Stimulated activated CD4-positive, alpha-beta T cell treated with anti-CD3 and anti-CD28 coated beads, Interleukin-15, amount 100 ng/mL, for 1 hour (primary cell): ENCODE measurements at places on chromosomes 5 and 9.

GRCh38 chr5:2886531-2886930, 135.1 kb upstream of the IRX2 start:
- no peak for DNase-seq

DNA sequence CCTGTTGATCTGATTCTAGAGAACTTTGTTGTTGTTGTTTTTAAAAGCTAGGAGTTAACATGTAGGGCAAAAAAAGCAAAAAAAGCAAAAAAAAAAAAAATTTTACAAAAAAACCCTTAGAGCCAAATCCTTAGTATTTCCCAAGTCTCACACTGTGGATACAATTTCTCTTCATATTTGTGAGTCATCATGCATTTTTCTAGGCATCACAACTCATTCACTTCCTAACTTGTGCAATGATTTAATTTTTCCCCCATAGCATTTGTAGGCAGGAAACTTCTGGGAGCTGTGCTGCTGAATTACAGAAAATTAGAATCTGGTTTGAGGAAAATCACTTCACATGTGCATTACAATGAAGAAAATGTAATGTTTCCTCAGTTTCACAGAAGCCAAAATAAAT, 91.9 kb downstream of the MARCHF3 start:
- no peak for DNase-seq

- no peak for DNase-seq
These were observed 42.5 kb upstream of the GADD45G start for GRCh38 chr9:89562186-89562814.

GRCh38 chr5:53560506-53561191, at the start of gene NDUFS4:
Gene NDUFS4 (plus strand): TSS chr5:53560639. CDS start chr5:53560663, 24 bp downstream.
- DNase-seq, result peak; percentile 49

DNA sequence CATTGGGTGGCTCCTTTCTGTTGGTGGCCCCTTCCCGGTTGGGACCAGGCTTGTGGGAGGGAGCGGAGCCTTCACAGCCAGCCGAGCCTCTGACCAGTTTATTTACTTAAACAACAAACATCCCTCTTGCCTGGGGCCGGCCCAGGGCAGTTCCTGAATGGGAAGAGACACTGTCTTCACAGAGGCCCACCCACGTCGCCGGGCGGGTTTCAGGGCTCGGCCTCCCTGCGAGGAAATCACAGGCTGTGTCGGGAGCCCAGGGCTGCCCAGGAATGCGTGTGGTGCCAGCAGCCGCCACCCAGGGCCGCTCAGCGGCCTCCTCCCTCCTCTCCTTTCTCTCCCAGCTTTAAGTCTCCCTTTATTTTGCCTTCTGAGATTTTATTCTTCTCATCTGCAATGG, 132.5 kb downstream of the HSD17B3 start:
- no peak for DNase-seq

- no peak for DNase-seq
These were observed 113.0 kb downstream of the AUH start for GRCh38 chr9:91248707-91249106.

DNA sequence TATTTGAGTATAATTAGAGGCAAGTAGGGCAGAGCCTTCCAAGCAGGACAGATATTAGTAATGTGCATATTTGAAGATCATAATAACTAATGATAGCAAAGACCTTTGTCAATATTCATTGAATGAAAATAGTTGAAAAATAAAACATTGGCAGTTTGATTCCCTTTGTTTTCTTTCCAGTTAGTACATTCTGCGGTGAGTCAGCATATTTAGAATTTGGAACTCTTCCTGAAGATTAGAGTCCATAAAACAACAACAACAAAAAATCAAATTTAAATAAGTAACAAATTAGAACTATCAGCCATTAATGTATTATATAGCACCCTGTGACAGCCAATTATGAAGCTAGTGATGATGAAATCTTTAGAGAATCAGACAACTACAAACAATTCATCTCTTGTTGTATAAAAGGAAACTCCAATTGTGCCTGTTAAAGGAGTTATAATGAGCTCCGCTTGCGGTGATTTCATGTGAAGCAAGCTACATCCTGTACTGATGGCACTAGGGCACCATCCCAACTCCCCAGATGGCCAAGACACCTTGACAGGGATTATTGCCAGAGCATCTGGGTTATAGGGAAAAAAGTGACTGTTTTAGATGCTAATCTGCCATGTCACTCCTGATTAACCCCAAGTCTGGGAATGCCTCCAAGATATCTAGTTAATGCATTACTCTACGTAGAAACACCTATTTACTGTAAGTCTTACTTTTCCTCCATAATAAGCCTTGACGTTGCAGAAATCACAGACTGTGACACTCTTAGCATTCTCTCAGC, 6.8 kb downstream of the IFNA8 start:
- DNase-seq, result no peak

- no peak for DNase-seq
These were observed 2.6 kb upstream of the SLC28A3 start for GRCh38 chr9:84343111-84343521.

DNA sequence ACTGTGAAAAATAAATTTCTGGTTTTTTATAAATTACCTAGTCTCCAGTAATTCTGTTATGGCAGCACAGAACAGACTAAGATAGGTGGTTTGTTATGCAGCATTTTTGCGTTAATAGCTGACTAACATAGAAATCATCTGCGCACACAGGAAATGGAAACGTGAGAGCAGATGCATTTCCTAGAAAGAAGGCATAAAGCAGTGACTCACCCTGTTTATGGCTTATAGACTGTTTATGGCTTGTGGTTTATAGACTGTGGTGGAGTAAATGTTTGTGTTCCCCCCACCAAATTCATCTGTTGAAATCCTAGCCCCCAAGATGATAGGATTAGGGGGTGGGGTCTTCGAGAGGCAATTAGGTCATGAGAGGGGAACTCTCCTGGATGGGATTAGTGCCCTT, 18.3 kb upstream of the OSMR start:
- DNase-seq, result no peak

- DNase-seq, result peak; percentile 58
These were observed 29.9 kb downstream of the CD180 start for GRCh38 chr5:67166460-67167285.

GRCh38 chr9:86939321-86939720, 8.0 kb downstream of the GAS1 start:
- DNase-seq, result no peak

- no peak for DNase-seq
These were observed 551.5 kb upstream of the TLE4 start for GRCh38 chr9:79020276-79020675.

DNA sequence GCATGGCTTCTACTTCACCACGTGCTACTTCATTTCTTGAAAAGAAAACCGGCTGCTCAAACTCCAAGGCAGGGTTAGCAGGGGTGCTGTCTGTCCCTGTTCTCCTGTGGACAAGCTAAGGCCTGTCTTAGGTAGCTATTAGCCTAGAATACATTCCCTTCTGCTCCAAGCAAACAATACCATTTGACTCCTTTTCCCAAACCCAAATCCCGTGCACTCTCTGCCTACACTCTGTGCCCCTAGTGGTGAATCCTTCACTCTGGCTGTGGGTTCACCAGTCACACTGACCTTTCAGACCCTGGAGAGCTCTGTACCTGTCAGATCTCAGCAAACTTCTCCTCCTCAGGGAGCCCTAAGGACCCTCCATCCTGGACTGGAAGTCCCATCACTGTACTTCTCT, 211.6 kb downstream of the SLIT3 start:
- DNase-seq, result no peak

DNA sequence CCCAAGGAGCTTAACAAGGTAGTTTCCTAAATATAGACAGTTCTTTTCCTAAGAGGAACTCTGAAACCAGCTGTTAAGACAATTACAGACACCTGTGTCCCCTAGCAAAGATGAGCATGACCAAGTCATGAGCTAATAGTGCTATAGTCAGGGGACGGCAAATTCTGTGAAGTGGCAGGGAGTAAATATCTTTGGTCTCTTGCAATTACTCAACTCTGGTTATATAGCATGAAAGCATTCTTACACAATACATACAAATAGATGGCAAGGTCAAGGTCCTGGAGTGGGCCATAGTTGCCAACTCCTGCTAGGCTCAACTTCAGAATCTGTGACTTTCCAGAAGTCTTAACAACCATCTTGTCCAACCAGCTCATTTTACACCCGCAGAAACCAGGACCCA, 103.7 kb downstream of the RFK start:
- no peak for DNase-seq

DNA sequence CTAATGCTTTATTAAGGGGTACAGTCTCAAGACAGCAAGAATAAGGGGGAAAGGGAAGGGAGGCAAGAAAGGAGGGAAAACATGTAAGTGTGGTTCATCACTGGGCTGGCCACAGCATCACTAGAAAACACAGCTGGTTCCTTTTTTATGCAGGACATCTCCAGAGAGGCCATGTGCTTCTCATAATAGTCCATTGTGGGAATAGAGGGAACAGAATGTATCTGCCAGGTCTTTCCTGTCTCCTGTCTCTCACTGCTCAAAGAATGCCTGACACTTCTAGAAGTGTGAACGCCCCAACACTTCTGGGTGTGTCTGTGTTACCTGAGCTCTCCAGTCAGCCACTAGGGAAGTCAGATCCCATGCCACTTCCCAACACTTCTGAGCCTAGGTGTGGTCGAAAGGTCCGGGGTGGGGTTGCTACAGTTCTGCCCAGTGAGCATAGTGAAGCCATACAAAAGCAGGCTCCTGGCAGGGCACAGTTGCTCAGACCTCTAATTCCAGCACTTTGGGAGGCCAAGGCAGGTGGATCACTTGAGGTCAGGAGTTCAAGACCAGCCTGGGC, 255.6 kb upstream of the SLC30A5 start:
- DNase-seq, result no peak

DNA sequence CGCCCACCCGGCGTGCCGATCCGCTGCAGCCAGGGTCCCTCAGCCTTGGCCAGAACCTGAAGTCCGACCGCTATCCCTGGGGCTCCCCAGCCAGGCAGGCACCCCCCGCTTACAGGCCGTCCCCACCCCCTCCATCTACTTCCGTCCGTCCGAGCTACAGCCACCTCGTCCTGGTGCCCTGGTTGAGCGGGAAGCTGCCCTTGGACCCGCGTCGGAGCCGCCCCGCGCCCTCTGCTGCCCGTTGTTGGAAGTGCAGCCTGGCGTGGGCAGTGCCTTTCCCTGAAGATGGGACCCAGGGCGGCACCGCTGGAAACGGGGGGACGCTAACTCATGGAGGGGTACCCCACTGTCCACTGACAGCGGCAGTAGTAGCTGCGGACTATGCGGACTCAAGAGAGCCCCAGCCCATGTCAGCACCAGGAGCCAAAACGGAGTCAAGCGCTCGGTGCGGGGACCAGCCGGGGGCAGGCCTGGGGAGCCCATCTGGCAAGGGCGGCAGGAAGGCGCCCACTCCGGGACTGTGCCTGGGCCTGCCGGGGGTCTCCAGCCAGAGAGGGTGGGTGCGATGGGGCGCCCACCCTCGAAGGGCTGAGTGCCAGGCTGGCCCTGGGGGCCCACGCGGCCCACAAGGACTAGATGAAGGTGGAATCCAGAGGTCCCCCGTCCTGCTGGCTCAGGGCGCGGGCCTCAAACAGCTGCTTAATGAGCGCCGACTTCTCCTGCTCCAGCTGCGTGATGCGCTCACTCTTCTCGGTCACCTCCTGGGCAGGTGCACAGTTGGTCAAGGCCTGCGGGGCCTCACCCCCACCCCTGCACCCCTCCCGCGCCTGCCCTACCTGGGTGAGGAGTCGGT, 6.1 kb downstream of the SAPCD2 start:
- peak; percentile 31 for DNase-seq

GRCh38 chr5:89337-90286, 2.4 kb upstream of the PLEKHG4B start:
- DNase-seq, result no peak

GRCh38 chr9:131019388-131020239, 10.6 kb downstream of the LAMC3 start:
- no peak for DNase-seq

GRCh38 chr9:106405871-106406435, 457.0 kb upstream of the ZNF462 start:
- DNase-seq, result no peak

- no peak for DNase-seq
These were observed 598.2 kb upstream of the KLF4 start for GRCh38 chr9:108087781-108088180.

- no peak for DNase-seq
These were observed 271.4 kb downstream of the ELAVL2 start for GRCh38 chr9:23554686-23555085.

GRCh38 chr5:111694133-111694532, 62.9 kb downstream of the NREP start:
- no peak for DNase-seq

DNA sequence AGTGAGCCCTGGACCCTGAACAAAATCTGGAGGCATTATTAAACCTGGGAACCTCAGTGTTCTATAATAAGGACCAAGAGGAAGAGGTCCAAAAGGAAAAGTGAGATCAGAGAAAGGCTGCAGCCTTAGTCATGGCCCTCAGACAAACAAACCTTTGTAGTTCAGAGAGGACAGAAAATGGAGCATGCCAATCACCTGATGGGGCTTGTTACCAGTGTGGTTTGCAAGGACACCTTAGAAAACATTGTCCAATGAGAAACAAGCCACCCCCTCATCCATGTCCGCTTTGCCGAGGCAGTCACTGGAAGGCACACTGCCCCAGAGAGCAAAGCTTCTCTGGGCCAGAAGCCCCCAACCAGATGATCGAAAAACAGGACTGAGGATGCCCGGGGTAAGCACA, 254.8 kb downstream of the CDH10 start:
- no peak for DNase-seq

GRCh38 chr9:97565262-97565661, 63.8 kb downstream of the TMOD1 start:
- DNase-seq, result no peak

GRCh38 chr5:124220418-124220817, 526.0 kb downstream of the ZNF608 start:
- DNase-seq, result no peak

- no peak for DNase-seq
These were observed 37.7 kb downstream of the UBAP2 start for GRCh38 chr9:34010979-34011378.

GRCh38 chr5:78504704-78505677, 143.6 kb downstream of the LHFPL2 start:
- no peak for DNase-seq

DNA sequence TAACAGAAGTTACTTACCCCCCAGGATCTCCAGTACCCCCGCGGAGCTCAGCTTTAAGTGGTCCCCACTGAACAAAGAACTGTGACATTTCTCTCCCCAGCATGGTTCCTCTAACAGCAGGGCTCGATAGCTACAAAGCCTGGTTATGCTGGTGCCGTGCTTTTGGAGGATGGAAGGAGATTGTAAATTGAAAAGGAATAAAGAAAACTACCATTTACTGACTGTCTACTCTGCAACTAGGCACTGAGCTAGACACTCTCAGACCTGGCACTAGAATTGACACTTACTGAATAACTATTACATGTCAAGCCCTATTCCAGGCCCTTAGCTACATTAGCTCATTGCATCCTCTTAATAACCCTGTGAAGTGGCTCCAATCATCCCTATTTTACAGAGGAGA, 145.3 kb downstream of the TTLL11 start:
- no peak for DNase-seq

- DNase-seq, result no peak
These were observed 34.1 kb upstream of the DHFR start for GRCh38 chr5:80688648-80689420.

DNA sequence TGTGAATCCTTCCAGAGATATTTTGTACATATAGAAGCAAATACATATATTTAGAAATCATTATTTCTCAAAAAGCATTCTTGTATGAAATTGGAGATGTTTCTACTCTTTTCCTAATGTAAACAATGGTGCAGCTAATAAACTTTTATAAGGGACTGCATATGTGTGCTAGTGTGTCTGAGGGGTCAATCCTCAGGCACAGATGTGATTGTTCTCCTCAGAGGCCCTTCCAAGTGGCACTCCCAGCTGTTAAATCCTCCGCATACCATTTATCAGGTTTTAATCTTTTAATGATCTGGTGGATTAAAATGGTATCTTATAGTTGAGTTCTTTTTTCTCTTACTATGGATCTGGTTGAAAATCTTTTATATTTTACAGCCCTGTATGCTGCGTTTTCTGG, 5.6 kb upstream of the OMD start:
- no peak for DNase-seq
